Neural progenitor cell (in vitro differentiated cells): ENCODE measurements at places on chromosomes 11 and 22.

GRCh38 chr22:17705546-17705945 is 67.0 kb downstream of the BCL2L13 start:
- DNase-seq = no peak

DNA sequence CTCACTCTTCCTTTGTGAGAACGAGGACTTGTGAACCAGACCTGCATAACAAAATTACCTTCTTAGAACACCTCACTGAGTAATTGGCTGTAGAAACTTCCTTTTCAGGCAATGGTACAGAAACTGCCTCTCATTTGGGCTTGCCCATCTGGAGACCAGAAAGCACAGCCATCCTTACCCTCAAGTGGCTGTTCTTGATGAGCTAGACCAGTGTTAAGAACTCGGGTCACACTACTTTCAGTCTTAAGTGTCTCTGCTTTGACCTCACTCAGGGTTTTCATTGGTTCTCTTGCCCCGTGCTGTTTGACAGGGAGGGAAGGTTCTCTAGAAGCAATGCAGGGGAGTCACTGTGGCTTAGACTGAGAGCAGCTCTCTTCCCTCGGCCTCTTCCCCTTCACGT is 29.3 kb downstream of the NAT10 start:
- no peak for DNase-seq

- DNase-seq = no peak
Observed at GRCh38 chr11:2791139-2791520, 91.3 kb upstream of the KCNQ1OT1 start.

DNA sequence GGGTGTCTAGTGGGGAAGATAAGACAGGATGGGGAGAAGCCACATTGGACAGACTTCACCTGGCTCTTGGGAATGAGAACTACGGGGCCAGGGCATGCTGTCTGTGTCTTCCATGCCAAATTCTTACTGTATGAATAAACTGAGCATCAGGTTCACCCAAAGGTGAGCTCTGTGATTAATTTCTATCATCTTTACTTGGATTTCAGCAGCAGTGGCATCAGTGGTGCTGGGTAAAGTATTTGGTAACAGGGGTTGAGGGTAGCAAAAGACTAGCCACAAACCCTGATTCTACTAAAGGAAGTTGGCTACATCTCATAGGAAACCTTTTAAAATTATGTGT is 38.8 kb downstream of the IRAG1 start:
- DNase-seq = no peak

DNA sequence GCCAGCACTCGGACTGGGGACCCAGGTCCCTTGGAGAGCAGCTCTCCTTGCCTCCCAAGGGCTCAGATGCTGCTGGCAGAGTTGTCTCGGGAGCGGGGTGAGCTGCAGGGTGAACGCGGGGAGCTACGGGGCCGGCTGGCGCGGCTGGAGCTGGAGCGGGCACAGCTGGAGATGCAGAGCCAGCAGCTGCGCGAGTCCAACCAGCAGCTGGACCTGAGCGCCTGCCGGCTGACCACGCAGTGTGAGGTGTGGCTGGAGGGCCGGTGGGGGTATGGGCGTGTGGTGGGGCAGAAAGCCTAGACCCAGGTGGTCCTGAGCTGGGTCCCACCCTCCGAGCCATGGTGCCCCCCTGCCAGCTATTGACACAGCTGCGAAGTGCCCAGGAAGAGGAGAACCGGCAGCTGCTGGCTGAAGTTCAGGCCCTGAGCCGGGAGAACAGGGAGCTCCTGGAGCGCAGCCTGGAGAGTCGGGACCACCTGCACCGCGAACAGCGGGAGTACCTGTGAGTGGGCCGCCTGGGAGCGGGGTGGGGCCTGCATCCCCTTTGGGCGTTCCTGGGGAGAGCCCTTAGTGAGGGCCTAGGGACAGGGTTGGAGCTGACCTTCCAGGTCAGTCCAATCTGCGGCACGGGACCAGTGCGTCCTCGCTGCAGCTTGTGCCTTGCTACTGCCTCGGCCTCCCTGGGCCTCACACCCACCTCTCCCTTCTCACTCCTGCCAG is 5.8 kb upstream of the RPS6KA4 start:
- no peak for DNase-seq

DNA sequence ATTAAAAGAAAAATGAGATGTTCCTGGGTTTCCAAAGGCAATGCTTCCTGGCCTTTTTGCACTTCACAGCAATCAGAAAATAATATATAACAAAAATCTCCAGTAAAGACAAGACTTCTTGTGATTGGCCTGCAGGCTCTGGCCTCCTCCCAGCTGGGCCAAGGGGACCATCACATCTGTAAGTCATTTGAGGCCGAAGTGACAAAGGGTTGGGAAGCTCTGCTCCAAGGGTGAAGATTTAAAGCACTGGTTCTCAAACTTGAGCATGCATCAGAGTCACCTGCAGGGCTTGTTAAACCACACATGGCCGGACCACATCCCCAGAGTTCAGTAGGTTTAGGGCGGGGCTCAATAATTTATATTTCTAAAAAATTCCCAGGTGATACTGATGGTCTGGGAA is 32.1 kb downstream of the ARFGAP2 start:
- DNase-seq = no peak

GRCh38 chr11:134999590-134999989 is 587.5 kb upstream of the B3GAT1 start:
- DNase-seq = peak; percentile 68

- no peak for DNase-seq
Observed at GRCh38 chr11:58641341-58641740, 18.9 kb downstream of the CNTF start.

GRCh38 chr11:92894197-92894596 is 75.3 kb upstream of the MTNR1B start:
- no peak for DNase-seq

GRCh38 chr11:19625438-19625837 is 87.2 kb upstream of the NAV2 start:
- DNase-seq = no peak

GRCh38 chr11:120657306-120658070 is 145.9 kb downstream of the GRIK4 start:
- no peak for DNase-seq
